ENCODE measurements at places on chromosomes 5 and 9.
A peak's percentile ranks its signal among the peaks of the same experiment; 100 is the strongest.

DNA sequence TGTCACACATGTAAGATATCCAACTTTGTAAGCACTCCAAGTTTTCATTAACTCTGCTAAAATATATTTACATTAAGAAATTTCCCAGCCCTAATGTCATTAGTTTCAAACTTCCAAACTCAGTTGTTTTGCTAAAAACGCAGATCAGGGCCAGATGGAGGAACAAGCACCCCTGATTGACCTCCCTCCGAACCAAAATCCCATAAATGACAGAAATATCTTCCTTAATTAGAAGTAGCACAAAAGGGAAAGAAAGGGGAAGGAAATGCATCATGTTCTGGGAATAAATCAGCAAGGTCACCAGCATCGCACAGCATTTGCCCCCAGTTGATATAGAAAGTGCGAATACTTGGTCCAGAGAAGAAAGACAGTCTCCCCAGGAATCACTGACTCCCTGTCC is 61.4 kb upstream of the RUFY1 start:
- no peak for DNase-seq

GRCh38 chr5:96952974-96953730 is 17.3 kb downstream of the LNPEP start:
- no peak for DNase-seq

DNA sequence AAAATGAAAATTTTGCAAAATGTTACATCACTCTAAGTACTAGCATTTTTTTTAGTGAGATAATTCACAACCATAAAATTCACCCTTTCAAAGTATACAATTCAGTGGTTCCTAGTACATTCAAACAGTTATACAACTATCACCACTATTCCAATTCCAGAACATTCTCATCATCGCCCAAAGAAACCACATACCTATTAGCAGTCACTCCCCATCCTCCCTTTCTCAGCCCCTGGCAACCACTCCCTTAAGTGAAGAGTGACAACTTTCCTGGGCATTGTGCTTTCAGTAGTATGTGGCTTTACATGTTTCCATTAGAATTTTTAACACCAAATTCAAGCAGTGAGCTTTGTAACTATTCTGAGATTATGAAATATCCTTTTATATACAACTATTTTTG is 81.4 kb downstream of the RASEF start:
- no peak for DNase-seq

GRCh38 chr9:35859310-35859989 is 10.8 kb downstream of the OR13J1 start:
- no peak for DNase-seq

- no peak for DNase-seq
Measured at GRCh38 chr5:96609369-96609768, 52.8 kb upstream of the CAST start.

DNA sequence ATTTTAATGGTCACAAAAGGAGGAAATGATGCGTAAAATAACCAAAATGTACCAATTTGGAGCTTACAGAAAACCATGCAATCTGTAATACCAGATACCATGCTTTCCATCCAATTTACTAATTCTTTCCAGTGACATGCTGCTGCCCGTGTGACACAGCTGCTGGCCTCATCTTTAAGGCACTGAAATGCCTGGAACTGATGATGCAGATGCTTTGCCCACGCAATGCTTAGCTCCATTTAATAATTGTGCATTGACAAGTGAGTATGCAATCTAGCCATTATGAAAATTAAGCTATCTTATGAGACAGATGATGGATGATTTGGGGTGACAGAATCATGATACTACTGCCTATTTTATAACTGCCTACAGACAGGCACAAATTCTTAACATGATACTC is 169.2 kb upstream of the CTNND2 start:
- no peak for DNase-seq

GRCh38 chr5:146732962-146733361 is 145.6 kb downstream of the PPP2R2B start:
- no peak for DNase-seq

GRCh38 chr9:101683236-101683635 is 55.2 kb downstream of the GRIN3A start:
- no peak for DNase-seq

DNA sequence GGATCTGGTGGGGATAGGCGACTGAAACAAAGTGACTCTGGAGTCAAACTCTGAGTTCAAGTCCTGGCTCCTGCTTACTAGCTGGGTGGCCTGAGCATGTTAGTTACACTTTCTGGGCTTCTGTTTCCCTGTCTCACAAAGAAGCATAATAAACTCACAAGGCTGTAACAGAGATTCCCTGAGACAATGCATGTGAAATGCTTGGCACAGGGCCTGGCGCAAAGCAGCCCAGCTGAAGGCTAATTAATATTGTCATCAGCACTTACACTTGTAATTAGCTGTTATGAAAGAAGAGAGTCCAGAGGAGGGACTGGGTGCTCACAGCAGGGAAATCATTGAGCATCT is 64.1 kb upstream of the SPOCK1 start:
- DNase-seq = no peak

GRCh38 chr9:36127652-36128244 is 8.8 kb upstream of the GLIPR2 start:
- DNase-seq = no peak

GRCh38 chr5:79831381-79832309 is 142.0 kb downstream of the CMYA5 start:
- no peak for DNase-seq

DNA sequence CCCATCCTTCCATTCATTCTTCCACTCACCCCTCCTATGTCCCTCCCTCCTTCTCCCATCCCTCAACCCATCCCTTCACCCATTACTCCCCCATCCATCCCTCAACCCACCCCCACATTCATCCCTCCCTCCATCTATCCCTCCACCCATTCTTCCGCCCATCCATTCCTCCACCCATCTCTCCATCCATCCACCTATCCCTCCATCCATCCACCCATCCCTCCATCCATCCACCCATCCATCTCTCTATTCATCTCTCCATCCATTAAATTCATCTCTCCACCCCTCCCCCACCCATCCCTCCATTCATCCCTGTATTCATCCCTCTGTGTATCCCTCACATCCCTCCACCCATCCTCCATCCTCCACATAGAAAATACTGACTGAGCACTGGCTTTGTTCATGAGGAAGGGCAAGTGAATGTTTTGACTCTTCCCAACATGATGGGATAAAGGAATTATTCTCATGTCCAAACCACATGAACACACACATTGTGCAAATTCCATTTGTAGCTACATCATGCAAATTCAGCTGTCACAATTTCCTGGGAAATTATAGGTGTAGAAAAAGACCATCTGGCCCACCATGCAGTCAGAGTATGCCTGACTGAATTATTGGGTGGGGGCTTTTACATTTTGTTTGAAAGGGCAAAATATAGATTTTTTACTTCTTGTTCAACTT is 6.9 kb upstream of the VAV2 start:
- no peak for DNase-seq

- no peak for DNase-seq
Measured at GRCh38 chr9:107299437-107299836, 16.4 kb downstream of the RAD23B start.

GRCh38 chr9:124003636-124004349 is 7.8 kb upstream of the LHX2 start:
- no peak for DNase-seq

DNA sequence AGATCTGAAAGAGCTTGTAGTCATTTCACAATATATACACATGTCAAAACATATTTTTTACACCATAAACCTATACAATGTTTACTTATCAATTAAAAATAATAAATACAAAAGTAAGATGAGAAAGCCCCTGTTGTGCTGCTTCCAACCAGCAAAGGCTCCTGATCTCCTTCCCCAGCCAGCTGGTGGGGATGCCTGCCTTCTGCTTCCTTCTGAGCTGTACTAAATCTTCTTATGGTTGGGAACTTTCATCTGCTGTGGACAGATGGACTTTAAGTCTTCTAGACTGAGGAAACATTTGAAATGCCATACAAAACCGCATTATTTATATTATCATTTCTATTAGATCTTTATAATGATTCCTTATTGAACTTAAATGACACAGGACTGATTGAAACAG is 745.3 kb upstream of the CHD1 start:
- no peak for DNase-seq

DNA sequence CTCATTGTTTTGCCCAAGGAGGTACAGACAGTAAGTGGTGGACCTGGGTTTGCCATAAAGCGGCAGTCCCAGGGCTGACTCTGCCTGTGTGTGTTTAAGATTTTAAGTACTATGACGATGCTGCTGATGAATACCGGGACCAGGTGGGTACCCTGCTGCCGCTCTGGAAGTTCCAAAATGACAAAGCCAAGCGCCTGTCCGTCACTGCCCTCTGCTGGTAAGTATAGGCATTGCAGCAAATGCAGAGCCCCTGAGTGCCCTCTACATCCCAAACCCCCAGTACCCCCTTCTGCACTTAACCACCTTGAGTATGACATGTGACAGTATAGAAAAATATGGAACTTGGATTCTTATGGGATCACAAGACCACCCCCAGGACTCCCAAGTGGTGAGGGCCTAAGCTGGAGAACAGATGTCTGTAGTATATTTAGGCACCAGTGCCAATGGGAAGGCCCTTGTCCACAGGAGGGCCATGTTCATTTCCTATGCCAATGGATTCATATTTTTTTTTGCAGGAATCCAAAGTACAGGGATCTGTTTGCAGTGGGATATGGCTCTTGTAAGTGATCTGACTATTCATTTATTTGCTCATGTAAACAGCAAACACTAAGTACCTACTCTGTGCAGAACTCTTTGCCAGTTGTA is 22.0 kb downstream of the ENHO start:
- DNase-seq = peak; percentile 55

DNA sequence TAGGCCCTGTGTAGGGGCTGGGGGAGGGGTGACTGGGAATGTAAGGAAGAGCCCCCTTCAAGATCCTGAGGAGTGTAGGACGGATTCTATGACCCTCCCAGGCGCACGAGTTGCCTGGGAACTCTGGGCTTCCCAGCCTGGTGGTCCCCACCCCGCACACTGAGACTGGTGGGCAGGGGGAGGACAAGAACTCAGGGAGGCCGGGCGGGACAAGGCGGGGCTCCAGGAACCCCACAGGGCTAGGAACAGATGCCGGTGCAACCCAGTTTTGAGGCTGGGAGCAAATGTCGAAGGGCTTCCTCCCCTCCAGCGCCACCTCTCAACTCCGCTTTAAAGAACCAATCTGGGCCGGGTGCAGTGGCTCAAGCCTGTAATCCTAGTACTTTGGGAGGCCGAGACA is 1.3 kb upstream of the VDAC1 start:
- no peak for DNase-seq

DNA sequence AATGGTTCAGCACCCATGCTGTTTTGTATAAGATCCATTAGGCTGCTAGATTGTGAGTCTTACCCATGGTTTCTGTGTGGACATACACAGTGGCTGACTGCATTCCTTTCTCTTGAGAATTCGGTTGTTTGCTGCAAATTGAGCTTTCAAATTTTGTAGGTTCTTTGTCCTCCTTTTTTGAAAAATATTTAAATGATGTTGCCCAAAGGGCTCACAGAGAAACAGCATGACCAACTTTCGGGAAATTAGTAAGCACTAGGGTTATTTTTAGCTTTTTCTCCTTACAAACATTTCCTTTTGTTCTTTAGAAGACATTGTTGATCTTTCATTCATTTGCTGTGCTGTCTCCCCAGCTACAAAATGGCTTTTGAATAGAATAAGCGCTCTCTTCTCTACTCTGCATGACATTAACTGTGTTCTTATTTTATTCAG is 79.4 kb downstream of the NLN start:
- DNase-seq = no peak

DNA sequence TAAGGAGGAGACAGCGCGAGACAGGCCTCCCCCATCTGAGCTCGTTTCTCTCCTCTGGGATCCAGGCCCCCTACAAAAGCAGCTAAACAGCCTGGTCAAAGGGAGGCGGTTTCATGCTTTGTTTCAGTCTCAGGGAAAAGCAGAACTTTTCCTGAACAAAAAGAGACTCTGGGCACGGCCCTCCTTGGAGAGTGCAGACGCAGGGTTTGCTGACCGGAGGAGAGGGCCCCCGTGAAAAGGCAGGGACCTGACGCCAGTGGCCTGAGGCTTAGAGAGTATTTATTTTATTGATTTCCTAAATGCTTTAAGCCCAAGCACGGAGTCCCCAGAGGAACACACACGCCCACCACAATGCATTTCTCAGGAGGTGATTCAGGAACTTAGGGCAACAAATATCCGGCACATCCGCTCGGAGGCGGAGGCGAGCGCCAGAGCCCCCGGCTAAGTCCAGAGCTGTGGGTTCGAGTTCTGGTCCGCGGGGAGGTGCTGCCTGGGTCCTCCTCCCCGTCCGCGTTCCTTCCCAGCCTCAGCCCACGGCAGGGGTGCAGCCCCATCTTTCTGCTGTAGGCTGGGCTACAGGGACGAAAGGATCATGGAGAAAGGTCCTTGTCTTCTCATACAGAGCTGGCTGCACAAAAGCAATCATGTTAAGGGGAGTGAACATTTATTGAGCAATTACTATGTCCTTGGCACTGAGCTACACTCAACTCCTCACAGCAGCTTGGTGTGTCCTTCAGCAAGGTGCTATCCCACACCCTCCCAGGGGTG is 40.0 kb downstream of the PTGES start:
- DNase-seq = no peak

- no peak for DNase-seq
Measured at GRCh38 chr5:168712280-168712924, 133.2 kb upstream of the PANK3 start.

GRCh38 chr5:172782169-172783039 is 11.4 kb upstream of the DUSP1 start:
- no peak for DNase-seq

DNA sequence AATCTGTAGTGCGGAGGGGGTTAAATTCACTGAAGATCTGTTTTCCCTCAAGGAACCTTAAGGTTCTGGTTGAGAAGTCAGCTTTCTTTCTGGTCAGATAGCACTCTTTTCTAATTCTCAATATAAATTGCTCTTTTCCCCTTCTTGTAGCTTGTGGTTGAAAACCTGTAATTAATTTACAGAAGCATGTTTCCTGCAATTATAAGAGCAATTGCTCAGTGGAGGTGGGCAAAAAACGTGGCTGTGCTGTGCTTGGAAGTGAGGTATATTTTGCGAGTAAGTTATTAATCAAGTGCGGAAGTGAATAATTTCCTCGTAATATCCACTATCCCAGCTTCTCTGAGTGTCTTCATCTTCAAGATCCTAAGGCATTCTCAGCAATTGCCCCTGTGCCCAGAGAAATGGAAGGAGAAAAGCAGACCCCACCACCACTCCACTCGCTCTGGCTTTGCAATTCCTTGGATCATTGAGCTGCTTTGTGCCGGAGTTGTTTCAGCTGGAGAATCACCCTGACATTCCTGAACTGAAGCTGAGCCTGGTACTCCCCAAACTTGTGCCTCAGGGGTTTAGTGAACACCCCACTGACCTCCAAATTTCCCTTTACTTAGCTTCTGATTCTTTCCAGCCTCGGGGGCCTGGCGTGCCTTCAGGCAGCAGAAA is 140.6 kb downstream of the LRRC70 start:
- DNase-seq = no peak

DNA sequence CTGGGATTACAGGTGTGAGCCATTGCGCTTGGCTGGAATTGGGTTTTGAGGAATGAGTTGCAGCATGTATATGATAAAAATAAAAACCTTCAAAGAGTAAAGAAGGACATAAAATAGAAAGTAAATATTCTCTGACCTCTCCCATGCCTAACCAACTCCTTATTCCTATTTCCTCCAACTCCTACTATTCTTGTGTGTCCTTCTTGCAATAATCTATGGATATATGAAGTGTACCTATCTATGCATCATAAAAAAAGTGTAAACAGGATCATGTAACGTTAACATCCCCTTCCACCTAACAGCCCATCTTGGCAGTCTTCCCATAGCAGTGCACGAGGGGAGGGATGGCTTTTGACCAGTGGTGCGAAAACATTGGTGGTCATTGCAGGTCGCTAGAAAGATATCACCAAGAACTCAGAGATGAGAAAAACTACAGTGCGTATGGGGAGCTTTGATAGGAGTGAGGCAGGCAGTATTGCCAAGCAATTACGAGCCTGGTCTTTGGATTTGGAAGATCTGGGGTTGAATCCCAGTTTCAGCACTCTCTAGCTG is 69.9 kb downstream of the PPARGC1B start:
- no peak for DNase-seq

Measured in activated CD8-positive, alpha-beta memory T cell treated with anti-CD3 and anti-CD28 coated beads for 4 hours (primary cell).